ENCODE measurements at places on chromosomes 13 and 19. TPM values are rescaled to one million over a fixed set of nuclear protein-coding genes. Genes with fewer than 3 reads are reported as not detected.
A peak's percentile ranks its signal among the peaks of the same experiment; 100 is the strongest.

NTF4 gene
- not detected for polyA plus RNA-seq

ELSPBP1 gene
- polyA plus RNA-seq: not detected

ACER1 gene
- not detected for polyA plus RNA-seq

GRCh38 chr19:1774989-1775772 is 21.9 kb downstream of the ONECUT3 start:
- no peak for DNase-seq

GRCh38 chr13:104057861-104058260 is 991.6 kb upstream of the SLC10A2 start:
- DNase-seq: no peak

DNA sequence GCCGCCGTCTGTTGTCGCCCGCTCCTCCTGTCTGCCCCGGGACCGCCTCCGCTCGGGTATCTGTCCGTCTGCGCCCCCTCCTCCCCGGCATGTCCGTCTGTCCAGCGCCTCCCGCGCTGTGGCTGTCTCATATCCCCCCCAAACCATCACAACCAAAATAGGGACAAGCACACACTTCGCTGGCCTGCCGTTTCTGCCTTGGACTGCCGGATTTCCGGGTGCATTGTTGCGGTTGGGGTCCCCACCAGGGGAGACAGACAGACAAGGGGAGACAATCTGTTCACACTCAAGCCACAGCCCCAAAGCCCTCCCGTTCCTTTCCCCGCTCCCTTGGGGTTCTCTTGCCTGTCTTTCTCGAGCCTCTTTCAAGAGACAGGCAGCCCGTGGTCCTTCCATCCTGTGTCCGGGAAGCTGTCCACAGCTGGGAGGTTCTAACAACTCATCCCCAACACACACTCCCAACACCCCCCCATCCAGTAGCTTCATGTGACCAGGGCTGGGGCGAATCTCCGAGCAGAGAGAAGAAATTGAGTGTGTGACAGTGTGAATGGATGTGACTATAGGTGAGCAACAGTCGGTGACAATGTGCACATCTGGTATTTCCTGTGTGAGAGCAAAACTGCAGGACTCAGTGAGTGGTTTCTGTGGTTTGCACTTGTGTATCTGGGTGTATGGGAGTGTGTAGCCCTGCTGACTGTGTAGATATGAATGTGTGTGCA is 16.5 kb upstream of the FOSB start:
- no peak for DNase-seq

TTYH1 gene
- polyA plus RNA-seq: 6.9 TPM

ATP4A gene
- 0.08 TPM for polyA plus RNA-seq

GRCh38 chr13:46555722-46556417 is 2.9 kb downstream of the LRCH1 start:
- no peak for DNase-seq

DNA sequence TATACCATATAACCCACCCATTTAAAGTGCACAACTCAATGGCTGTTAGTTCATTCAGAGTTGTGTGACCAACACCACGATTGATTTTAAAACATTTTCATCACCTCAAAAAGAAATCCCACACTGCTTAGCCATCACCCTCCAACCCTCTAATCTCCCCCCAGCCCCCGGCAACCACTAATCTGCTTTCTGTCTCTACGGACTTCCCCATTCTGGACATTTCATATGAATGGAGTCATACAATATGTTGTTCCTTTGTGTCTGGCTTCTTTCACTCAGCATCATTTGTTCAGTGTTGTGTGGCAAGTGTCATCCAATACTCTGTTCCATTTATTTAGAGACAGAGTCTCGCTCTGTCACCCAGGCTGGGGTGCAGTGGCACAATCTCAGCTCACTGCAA is 4.0 kb upstream of the PNMA8B start:
- no peak for DNase-seq

- DNase-seq: no peak
Measured at GRCh38 chr13:44870456-44870929, 118.8 kb downstream of the NUFIP1 start.

DNA sequence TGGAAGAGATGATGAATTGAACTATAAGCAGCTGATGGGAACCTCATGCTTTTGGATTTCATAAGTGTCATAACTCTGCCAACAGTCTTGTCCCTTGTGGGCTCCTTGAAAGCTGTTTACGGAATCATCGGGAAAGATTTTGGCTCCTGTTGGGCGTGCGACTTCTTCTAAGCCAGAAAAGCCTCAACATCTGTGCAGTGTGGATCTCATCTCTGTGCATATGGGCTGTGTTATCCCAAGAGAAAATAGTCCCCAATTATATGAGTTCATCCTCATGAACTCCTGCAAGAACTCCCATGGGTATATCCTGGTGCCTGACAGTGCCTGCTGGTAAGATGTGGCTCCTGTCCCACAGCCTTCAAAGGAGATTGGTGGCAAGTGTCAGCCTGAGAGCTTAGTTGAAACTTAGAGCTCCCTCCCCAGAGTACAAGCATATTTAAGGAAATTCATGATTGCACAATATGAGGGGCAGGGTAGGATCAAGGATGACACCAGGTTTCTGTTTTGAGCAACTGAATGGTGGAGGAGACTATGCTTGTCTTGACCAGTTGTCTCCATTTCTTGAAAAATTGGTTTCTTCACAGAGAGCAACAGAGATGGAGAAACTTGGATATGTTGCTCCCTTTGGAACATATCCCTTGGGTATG is 243.5 kb downstream of the ITGBL1 start:
- no peak for DNase-seq

DNA sequence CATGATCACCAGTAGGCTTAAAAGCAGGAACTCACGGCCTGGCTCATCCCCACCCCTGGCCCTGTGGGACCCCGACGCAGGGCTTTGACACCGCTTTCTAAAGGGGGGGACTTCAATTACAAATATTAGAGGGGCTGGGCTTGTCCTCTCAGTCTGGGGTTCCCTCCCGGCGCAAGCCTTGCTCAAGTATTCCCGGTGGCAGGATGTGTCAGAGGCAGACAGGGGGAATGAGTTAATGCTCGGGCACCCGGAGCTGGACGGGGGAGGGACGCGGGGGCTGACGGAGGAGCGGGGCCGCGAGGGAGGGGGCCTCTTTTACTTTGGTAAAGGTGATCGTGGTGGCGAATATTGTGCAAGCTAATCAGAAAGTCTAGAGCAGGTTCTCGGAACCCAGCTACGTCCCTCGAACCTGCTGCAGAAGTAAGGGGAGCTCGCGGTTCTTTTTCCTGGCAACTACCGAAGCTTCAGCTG is 1.1 kb downstream of the FGF14 start:
- no peak for DNase-seq

- DNase-seq: peak; percentile 15
Measured at GRCh38 chr13:51848674-51849073, 3.7 kb upstream of the TMEM272 start.

FAM83E gene
- 0.18 TPM for polyA plus RNA-seq

DNA sequence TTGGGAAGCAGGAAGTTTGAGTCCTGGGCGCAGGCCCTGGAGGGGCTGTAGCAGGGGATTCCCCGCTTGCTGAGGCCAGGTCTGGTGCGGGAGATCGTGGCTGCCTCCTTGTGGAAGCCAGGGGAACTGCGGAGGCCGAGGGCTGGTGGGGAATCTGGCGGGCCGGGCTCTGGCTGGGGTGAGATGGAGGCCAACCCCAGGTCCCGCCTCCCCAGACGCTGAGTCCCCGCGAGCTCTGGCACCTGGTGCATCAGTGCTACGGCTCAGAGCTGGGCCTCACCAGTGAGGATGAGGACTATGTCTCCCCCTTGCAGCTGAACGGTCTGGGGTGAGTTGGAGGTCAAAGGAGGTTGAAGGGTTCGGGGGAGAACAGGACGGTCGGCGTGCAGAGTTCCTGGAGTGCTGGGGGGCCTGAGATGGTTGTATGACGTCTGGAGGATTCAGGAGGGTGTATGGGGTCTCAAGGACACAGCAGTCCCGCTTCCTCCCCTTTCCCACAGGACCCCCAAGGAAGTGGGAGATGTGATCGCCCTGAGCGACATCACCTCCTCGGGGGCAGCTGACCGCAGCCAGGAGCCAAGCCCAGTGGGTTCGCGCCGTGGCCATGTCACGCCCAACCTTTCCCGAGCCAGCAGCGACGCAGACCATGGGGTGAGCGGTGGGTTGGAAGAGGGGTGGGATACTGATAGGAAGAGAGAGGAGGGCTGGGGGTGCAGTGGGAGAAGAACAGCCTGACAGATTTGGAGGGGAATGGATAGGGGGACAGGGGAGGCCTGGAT is 13.1 kb downstream of the GRAMD1A start:
- peak; percentile 48 for DNase-seq

DNA sequence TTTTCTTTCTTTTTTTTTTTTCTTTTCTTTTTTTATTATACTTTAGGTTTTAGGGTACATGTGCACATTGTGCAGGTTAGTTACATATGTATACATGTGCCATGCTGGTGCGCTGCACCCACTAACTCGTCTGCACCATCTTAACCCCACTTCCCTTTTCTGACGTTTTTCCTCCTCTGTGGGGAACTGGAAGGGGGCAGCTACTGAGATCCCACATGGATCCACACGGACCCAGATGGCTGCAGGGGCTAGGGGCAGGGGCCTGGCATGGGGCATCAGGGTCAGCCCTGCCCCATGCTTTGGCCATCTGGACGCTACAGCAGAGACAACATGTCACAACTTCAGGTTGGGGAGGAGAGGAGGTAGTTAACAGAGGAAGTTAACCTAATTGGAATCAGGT is 54.3 kb downstream of the RUBCNL start:
- DNase-seq: no peak

VSIG10L gene
- 8.5 TPM for polyA plus RNA-seq

PDCD5 gene
- polyA plus RNA-seq: 56.3 TPM

GRCh38 chr13:81987159-81987558 is 1646.2 kb upstream of the SPRY2 start:
- DNase-seq: peak; percentile 1

FUT1 gene
- 1.1 TPM for polyA plus RNA-seq

DNA sequence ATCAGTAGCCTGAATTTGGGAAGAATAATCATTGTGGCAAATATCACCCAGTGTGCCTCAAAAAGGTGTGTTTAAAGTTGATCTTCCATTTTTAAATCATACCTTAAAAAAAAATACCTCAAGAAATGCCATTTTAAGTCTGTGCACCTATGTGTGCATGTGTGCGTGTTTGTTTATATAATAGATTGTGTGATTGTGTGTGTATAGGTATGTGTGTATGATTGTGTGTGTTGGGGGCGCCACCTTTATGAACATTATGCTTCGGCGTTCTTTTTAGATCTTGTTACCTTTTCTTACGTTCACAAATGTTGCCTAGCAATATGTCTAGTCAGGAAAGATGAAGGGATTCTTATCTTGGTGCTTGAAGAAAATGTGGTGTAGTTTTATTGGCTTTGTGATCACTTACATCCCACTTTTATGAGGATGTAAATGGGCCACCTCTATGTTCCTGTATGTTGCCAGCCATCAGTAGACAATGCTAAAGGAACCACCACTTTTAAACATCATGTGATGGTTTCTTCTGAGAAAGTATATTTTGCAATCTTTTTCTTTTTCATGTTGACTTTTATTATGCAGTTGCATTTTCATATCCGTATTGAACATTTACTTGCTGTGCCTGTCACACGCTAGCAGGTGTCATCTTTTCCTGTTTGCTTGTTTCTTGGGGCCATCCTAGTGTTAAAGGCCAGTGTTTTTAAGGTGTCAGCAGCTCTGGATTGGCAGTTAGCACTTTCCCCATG is 2.2 kb upstream of the IRS2 start:
- DNase-seq: no peak

NKPD1 gene
- polyA plus RNA-seq: 0.10 TPM

- DNase-seq: peak; percentile 44
Measured at GRCh38 chr19:18007917-18008673, at the start of gene ARRDC2. TSS of gene ARRDC2 (plus strand) at chr19:18008170. CDS start at chr19:18008311, 141 bp downstream.

GRCh38 chr19:29013325-29013724 is 199.6 kb downstream of the UQCRFS1 start:
- no peak for DNase-seq

GRCh38 chr13:102651892-102652291 is 43.0 kb downstream of the METTL21C start:
- no peak for DNase-seq

GRCh38 chr13:73633817-73634460 is 500.3 kb downstream of the KLF12 start:
- DNase-seq: no peak

GRCh38 chr19:903266-903797 is 9.7 kb downstream of the R3HDM4 start:
- no peak for DNase-seq

ZSCAN22 gene
- polyA plus RNA-seq: 3.5 TPM

ANGPTL8 gene
- 243 TPM for polyA plus RNA-seq

KLK15 gene
- polyA plus RNA-seq: not detected

DNA sequence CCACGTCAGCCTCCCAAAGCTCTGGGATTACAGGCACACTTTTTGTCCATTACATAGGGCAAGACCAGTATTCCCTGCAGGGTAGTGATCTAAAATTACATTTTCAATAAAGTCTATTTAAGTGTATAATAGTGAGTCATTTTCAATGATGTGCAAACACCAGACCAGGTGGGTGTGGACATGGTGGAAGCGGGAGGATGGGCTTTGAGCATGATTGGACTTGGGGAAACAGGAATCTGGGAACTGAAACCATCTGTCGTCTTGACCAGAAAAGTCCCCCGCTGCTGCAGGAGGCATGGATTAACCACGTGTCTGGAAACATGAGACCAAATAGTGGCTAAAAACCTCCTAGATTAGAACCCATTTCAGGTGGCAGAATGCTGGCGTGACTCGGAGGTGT is 4.9 kb downstream of the FXYD3 start:
- DNase-seq: no peak

ESD gene
- polyA plus RNA-seq: 87.5 TPM

GRCh38 chr19:52453324-52454094 is at the start of gene ZNF578:
TSS of gene ZNF578 (plus strand) at chr19:52453553. CDS start at chr19:52501846, 48,293 bp downstream.
- no peak for DNase-seq

- DNase-seq: no peak
Measured at GRCh38 chr13:36887758-36888521, 32.1 kb downstream of the SMAD9 start.

- no peak for DNase-seq
Measured at GRCh38 chr19:42412227-42412626, 15.0 kb downstream of the LIPE start.

VMAC gene
- 3.1 TPM for polyA plus RNA-seq

DNA sequence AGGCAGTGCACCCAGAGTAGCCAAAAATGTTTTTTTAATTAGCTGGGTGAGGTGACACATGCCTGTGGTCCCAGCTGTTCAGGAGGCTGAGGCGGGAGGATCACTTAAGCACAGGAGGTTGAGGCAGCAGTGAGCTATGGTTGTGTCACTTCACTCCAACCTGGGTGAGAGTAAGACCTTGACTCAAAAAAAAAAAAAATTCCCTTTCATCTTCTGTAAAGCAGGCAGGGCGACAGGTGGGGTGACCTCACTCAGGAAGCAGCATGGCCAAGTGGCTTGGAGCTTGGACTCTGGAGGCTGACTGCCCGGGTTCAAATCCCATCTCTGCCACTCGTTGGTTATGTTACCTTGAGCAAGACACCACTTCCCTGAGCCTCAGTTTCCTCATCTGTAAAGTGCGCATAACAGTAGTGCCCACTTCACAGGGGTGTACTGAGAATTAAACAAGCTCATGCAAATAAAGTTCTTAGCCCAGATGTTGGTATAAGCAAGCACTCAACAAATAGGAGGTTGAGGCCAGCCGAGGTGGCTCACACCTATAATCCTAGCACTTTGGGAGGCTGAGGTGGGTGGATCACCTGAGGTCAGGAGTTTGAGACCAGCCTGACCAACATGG is 48.3 kb downstream of the MAP4K1 start:
- DNase-seq: peak; percentile 44

Measured in HepG2 (cell line).